ENCODE measurements at places on chromosomes 13 and 19. TPM values are rescaled to one million over a fixed set of nuclear protein-coding genes. Genes with fewer than 3 reads are reported as not detected.

The SLC10A2 gene
- total RNA-seq: not detected

The RTBDN gene
- total RNA-seq: 0.33 TPM

The ZNF497 gene
- 0.92 TPM for total RNA-seq

The ZNF491 gene
- not detected for total RNA-seq

The ITGBL1 gene
- total RNA-seq: 1.5 TPM

The C13orf42 gene
- not detected for total RNA-seq

The RUBCNL gene
- total RNA-seq: 0.10 TPM
